ENCODE measurements at places on chromosomes 7 and 10.

GRCh38 chr10:130869179-130869841 lies 442.2 kb downstream of the TCERG1L start:
- DNase-seq: no peak

- DNase-seq: peak; percentile 31
These were observed 315.5 kb downstream of the RPS24 start for GRCh38 chr10:78349165-78349516.

DNA sequence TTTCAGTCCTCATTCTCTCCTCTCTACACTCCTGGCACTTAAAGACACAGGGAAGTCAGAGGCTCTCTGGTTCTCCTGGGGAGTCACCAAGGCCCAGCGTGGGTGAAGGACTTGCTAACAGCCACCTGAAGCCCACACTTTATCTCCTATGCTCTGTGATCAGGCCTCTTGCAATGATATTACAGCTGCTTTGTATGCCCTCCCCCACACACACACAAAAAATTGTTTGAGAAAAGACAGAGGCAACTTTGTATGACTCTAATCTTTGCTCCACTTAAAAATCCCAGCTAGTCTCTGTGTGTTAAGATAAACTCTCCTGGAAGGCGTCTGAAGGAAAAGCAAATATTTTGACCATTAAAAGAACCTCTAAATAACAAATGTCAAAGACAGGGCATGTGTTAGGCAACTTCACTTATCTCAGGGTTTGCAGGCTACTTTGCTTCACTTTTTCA lies 507.2 kb downstream of the TNS3 start:
- DNase-seq: no peak

DNA sequence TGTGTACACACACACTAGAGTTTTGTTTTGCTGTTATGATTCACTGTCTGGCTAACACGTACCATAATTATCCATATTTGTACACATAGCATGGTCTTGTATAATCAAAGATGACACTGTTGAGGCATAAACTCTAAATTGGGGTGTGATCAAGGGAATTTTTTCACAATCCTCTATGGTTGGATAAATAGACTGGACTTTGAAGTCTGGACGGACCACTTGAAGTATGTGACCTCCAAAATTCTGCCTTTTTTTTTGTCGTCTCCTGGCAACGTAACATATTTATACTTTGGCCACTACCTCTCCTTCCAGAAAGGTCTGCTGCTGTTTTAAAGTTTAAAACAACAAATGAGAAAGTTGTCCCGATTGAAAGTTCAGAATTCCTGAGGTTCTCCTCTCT lies 193.4 kb downstream of the CACNB2 start:
- DNase-seq: no peak

GRCh38 chr10:123442901-123443300 lies 223.3 kb upstream of the GPR26 start:
- no peak for DNase-seq

DNA sequence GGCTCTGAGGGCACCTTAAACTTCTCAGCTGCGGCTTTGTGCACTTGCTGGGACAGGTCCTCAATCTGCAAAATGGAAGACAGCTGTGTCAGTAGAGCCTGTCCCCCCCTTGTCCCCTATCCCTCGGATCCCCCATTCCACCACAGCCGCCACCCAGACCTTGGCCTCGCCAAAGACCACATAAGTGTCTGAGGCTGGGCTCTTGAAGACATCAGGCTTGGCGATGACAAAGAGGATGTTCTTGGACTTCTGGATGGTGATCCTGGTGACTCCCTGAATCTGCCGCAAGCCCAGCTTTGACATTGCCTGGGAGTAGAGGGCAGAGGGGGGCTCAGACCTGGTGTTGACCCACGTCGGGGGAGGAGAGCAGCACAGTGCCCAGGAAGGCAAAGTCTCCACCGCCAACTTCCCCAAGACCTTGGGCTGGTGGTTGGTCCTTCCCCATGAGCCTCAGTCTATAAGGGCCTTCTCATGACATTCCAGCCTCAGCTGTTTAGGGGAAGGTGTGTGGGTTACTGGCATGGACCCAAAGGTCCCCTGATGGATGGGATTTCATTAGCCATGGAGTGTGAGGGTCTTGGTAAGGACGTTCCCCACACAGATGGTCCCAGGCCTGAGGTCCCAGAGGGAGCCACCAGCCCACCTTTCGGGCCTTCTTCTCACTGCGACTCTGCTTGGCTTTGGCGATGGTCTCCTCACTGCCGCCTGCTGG lies 7.7 kb downstream of the NACAD start:
- DNase-seq: no peak

- DNase-seq: no peak
These were observed 16.4 kb downstream of the OAT start for GRCh38 chr10:124402273-124402672.

GRCh38 chr10:4953405-4953804 lies 9.8 kb upstream of the AKR1C1 start:
- no peak for DNase-seq

DNA sequence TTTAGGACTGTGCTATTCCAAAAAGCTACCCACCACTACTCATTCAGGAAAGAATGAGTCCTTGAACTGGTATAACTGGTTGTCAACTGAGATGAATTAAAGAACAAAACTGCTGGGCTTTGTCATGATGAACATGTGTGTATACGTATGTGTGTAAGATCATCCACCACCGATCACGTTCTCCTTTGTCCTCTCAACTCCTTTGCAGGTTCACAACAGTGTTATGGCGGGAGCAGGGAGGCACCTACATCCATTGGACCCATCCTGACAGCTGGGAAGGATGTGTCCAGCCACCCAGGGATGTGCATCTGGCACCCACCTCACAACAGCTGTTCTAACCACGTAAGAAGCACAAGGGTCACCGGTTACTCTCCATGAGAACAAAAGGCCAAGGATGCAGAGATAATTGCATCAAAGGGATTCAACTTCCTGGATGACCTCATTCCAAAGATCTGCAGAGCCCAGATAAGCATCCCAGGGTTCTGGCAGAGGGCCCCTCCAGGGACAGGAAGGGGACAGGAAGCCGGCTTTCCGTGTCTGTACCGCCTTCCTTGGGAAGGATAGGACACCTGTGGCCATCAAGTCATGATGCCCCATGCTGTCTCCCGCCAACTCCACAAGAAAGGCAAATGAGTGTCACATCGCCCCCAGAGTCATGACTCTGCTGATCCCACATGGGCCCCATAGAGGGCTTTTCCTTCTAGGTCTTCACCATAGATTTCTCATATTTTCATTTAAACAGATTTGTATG lies 66.1 kb downstream of the STEAP1B start:
- no peak for DNase-seq

GRCh38 chr10:123926401-123927264 lies 35.0 kb upstream of the CPXM2 start:
- DNase-seq: no peak

DNA sequence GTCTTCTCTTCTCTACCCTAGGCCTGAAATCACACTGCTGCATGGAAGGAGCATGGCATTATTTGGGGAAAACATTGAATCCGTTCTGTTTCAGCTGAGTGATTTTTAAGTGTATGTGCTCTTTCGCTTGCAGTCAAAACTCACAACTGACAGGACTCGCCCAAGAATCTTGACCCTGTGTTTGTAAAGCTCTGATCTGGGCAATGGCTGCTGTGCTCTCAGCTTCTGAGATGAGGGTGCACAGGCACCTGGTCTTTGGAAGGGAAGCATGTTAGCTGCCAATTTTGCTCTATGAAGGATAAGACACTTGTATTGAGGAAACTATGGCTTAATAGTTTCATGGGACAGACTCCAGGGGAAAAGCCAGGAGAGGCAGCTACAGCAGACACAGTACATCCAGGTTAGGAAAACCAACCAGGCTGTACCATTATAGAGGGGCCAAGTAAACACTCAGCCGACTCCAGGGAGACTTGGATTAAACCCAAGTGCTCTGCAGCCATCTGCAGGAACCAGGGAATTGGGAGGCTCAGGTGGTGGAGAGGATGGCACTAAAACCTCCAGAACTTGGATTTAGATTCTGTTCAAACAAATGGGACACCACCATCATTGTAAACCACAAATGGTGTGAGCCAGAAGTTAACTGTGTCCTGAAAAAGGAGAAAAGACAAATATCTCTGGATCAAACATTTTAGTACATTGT lies 43.3 kb downstream of the LYZL1 start:
- DNase-seq: no peak

DNA sequence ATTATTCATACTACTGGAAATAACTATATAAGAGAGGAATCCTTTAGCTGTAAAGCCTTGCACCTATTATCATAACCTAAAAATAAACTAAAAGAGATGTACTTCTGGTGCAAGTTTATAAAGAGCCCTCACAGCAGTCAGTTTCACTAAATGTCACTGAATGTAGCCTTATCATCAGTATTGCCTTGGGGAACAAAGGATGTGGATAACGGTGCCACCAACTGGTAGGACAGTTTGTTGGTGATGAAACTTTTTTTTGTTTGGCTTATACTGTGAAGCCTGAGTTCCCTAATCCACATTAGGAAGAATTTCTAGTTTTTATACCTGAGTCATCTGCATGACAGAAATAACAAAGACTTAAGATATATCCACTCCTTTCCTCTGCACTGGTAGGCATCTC lies 117.9 kb upstream of the COL1A2 start:
- no peak for DNase-seq

DNA sequence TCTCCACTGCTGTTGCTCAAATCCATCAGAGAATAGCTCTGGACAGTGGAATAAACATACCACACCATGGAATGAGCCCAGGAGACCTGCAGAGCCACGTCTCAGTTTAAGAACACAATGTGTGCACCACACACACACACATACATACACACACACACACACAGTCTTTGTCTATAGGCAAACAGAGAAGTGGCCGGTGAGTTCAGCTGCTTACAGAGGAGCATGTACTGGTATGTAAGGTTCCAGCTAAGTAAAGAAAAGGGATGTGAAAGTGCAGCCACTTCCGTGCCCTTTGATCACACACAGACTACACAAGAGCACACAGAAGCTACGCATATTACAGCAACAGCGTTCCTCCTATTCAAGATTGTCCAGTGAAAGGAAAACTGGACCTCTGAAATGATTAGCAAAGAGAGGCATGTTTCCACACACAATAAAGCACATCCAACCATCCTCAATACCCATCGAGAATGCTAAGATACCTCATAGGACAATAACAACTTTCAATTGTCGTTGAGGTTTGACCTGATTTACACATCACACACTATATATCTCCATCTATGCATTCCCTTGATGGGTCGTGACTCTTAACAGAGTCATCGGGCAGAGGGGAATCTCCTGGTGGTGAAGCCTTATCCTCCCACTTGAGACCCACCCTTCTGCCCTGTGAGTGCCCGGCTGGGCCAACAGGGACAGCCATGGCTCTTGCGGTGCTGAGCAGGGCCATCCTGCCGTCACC lies 23.6 kb downstream of the SLC35B4 start:
- DNase-seq: no peak

GRCh38 chr10:119531067-119531466 lies 11.5 kb downstream of the RGS10 start:
- DNase-seq: no peak

DNA sequence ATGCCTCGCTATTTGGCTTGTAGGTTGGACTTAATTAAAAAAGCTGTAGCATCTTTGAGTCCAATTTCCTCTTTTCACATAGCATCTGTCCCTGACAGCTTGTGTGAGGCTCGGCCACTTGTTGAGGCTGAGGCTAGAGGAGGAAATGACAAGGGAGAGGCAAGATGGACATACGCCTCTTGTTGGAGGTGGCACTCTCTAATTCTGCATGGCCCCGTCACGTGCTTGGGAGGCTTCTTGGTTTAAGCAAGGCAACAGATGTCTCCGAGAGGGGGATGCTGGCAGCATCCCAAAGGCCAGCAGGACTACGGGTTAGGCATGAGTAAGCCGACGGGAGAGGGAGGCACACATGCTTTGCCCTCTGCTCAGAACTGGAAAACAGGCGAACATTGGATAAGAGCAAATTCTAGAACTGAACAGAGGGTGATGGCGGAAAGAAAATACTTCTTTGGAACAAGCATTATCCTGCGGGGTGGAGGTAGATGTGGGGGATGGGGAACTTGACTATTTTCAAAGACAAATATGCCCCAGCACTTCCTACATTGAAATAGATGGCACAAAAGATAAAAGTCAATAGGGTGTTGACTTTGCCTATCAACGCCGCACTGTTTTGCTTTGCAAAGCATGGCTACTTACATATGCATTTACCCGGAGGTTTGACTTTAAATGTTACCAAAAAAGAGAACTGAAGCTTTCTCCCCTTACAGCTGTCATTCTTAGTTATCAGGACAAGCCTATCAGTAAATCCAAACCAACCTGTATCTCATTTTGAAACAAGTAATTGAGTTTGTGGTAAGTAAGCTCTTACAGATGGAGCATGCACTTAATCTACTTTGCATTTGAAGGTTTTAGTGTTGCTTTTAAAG lies 94.8 kb downstream of the CHN2 start:
- peak; percentile 58 for DNase-seq

GRCh38 chr10:23432166-23432565 lies 6.7 kb upstream of the OTUD1 start:
- no peak for DNase-seq

GRCh38 chr7:139033346-139034114 lies 2.3 kb downstream of the ZC3HAV1L start:
- DNase-seq: no peak

DNA sequence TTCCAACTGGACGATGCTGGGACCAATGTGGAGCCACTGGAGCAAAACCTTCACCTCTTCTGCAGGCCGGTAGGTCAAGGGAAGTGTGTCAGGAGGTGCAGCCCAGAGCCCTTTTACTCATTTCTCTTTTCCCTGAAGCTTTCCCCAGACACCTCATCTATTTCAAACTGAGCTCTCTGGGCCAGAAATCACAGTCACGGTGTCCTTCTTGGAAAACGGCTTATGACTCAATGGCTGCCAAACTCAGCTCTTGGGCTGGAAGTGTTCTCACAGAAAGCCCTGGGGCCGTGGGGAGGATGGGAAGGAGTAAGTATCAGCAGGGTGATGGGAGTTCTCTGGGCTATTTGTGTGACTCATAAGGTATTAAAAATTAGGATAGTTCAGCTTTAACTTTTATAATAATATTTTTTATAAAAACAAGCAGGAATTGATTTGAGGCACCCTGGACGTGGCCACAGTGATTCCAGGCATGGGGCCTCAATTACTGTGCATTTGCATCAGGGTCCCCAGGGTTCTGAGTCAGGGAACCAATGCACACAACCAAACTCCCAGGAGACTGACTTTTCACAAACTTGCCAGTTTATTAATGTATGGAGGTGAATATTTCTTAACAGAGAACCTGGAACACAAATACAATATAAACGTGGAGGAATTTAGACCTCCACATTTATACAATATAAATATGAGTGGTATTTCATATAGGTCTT lies 187.4 kb upstream of the TMEM72 start:
- peak; percentile 72 for DNase-seq

- DNase-seq: no peak
These were observed 407.8 kb upstream of the FOXK1 start for GRCh38 chr7:4274286-4274685.

DNA sequence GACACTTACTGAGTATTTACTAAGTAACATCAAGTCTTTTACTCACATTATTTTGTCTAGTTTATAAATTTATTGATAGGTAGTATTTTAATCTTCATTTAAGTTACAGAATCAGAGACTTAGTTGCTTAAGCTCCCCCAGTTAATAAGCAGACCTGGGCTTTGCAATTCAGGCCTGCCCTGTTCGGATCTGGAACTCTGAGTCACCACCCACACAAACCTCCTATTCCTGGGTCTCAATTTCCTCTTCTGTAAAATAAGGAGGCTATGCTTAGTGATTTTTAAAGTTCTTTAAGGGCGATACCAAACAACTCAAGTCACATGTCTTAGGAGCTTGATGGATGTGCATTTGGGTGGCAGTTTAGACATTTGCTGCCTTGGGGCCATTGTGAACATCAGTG lies 3.5 kb upstream of the MGAM start:
- DNase-seq: no peak

GRCh38 chr10:72322030-72322279 lies 32.8 kb downstream of the DNAJB12 start:
- DNase-seq: no peak

All from right forelimb (tissue), 1 donor.